NCI-H1417 treated with DMSO at 0.1 percent for 48 hours (cell line): ENCODE measurements at places on chromosomes 5 and 9.

- DNase-seq: no peak
Measured at GRCh38 chr9:112705768-112706427, 12.0 kb downstream of the INIP start.

GRCh38 chr5:1209896-1210776 is 8.7 kb downstream of the SLC6A19 start:
- no peak for DNase-seq

DNA sequence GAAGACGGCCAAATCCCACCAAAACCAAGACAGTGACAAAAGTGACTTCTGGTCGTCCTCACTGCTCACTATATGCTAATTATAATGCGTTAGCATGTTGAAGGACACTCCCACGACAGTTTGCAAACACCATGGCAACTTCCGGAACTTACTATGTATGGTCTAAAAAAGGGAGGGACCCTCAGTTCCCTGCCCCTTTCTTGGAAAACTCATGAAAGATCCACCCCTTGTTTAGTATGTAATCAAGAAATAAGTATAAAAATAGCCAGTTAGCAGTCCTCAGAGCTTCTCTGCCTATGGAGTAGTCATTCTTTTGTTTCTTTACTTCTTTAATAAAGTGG is 9.5 kb downstream of the FCN2 start:
- no peak for DNase-seq

GRCh38 chr5:153968761-153969562 is 69.7 kb downstream of the FAM114A2 start:
- no peak for DNase-seq

- no peak for DNase-seq
Measured at GRCh38 chr5:136030956-136031611, 2.3 kb downstream of the TGFBI start.

GRCh38 chr5:103254921-103255320 is 3.6 kb upstream of the MACIR start:
- no peak for DNase-seq

GRCh38 chr5:135587721-135588663 is 9.2 kb upstream of the CXCL14 start:
- no peak for DNase-seq

DNA sequence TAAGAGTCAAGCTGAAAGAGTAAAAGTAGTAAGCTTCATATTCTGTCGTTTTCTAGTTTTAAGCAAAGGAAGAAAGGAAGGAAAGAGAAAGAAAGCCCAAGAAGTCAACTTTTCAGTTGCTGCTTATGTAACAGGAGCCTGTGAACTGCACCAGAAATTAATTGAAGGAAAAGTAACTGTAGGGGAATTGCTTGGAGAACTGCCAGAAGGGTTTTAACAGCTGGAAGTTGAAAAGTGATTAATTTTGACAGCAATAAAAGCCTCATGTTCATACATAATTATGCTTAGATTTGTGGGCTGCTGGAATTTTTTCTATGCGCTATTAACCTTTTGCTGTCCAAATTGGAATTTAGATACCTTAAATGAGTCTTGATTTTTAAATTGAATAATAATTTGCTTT is 255.7 kb downstream of the ENC1 start:
- DNase-seq: no peak
